ENCODE measurements at places on chromosomes 11 and 22. TPM values are rescaled to one million over a fixed set of nuclear protein-coding genes. Genes with fewer than 3 reads are reported as not detected.

GRCh38 chr11:8706673-8707432 is 24.3 kb downstream of the RPL27A start:
- DNase-seq, result no peak

- DNase-seq, result no peak
Measured at GRCh38 chr22:38467904-38468442, at the start of gene KDELR3. Gene KDELR3, plus strand, starts transcription at chr22:38468096. Its CDS starts 138 bp downstream, at chr22:38468234.

- no peak for DNase-seq
Measured at GRCh38 chr22:46518038-46518437, 19.4 kb downstream of the CELSR1 start.

GRCh38 chr22:22882033-22882717 is 5.4 kb upstream of the IGLL5 start:
- DNase-seq, result no peak

- no peak for DNase-seq
Measured at GRCh38 chr22:33415401-33415800, 357.2 kb upstream of the SYN3 start.

The KCNK7 gene
- 5.7 TPM for total RNA-seq

The PAX6 gene
- total RNA-seq, result not detected

DNA sequence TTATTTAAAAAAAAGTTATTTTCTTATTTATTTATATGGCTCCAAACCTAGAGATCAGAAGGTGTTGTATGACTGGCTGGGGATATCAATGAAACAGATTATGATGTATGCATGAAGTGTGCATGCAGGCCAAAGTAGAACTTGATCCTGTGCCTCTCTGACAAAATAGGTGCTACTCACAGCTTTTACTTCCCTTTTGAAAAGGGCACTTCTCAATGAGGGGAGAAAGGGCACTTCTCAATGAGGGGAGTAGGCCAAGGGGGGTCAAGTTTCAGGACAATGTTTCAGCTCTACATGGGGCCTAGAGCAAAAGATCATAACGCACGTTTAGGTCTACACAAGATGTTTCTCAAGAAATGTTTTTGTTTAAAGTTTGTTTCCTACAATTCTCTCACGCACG is 397.5 kb downstream of the ETS1 start:
- DNase-seq, result no peak

- DNase-seq, result no peak
Measured at GRCh38 chr11:73422886-73423285, 46.7 kb downstream of the RELT start.

DNA sequence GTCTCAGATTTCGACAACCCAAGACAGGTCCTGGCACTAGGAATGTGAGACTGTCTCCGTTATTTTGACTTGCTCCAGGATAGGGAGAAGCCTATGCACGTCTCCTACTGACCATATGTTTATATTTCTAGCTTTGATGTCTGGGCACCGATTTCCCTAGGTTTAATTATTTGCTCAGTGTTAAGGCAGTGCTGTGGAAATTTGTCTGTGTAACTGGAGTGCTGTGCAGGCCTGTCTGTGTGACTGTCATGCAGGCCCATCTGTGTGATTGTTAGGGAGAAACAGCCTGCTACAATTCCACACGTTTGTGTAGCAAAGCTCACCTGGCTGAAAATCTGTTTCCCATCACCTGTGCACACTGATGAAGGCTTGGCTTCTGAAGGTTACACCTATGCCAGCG is 29.6 kb upstream of the HSPA8 start:
- no peak for DNase-seq

- no peak for DNase-seq
Measured at GRCh38 chr11:75775056-75775455, 6.5 kb downstream of the DGAT2 start.

DNA sequence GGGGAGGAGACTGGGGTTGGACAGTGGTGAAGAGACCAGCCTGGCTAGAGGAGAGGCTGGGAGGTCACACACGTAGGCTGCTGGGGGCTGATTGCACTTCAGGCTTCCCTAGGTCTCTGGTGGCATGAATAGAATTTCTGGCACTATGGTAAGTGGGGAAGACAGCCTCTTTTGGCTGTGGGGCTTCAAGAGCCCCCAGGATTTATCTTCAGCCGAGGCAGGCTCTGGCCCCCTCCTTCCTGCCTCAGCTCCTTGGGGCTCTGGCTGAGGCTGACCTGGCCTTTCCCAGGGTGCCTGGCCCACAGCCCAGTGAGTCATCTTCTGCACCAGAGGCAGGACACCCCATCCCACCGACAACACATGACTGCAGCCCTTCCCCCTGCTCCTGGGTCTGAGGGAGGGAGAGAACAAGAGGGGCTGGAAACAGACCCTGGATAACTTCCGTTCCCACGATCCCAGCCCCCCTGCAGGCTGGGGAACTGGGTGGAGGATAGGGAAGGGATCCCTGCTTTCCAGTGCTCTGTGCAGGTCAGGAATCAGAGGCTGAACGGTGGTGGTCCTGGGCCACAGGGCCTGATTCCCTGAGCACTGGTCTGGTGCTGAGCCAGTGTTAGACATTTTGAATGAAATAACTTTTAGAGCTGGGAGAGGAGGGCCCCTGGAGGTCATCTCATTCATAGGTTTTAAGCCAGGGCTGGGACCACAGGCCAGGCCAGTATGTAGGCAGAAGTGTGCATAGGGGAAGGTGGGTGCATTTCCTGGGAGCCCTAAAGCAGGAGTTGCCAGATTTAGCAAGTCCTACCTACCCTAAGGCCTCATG is 26.5 kb downstream of the ARHGEF17 start:
- no peak for DNase-seq

GRCh38 chr11:3914805-3915204 is 59.3 kb downstream of the STIM1 start:
- no peak for DNase-seq

GRCh38 chr11:20197881-20198280 is 37.6 kb upstream of the DBX1 start:
- DNase-seq, result no peak

DNA sequence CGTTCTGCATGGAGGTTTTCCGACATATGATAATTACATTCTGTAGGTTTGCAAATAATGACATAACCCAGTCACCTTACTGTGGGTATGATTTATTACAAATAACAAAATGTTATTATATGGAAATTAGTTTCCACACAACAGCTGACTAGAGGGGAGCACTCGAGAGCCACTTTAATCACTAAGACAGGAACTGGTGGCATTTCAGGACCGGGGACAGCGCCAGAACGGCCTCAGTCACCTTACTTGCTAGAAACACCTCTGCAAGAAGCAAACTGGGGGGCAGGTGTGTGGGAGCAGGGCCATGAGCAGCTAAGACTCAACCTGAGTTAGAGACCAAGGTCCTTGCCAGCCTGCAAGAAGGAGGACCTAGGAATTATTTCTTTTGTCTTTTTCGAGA is 199.9 kb downstream of the DSCAML1 start:
- peak; percentile 17 for DNase-seq

GRCh38 chr11:111941963-111942362 is 4.8 kb downstream of the DIXDC1 start:
- DNase-seq, result no peak

The PHLDA2 gene
- total RNA-seq, result 0.96 TPM

GRCh38 chr11:128200467-128200866 is 386.9 kb downstream of the ETS1 start:
- no peak for DNase-seq

- no peak for DNase-seq
Measured at GRCh38 chr22:47042116-47042825, 279.8 kb downstream of the TBC1D22A start.

- DNase-seq, result no peak
Measured at GRCh38 chr11:115263799-115264656, 240.2 kb downstream of the CADM1 start.

The SFI1 gene
- 189 TPM for total RNA-seq

- DNase-seq, result no peak
Measured at GRCh38 chr22:47020166-47020565, 257.7 kb downstream of the TBC1D22A start.

The MAJIN gene
- total RNA-seq, result not detected

DNA sequence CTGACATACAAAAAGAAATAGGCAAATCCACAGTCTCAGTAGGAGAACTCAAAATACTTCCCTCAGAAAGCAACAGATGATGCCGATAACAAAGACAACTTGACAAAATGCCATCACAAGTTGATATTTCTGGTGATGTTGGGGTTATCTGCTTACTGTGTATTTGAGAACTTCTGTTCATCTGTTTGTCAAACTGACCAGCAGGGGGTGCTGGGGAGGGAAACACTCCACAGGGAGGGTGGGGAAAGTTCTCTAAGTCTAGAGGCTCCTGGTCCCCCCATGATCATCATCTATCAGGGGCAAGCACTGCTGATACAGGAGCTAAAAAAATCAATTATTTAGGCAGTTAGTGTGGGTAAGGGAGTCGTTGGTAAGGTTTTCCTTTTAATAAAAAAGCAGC is 19.2 kb downstream of the GLYATL1 start:
- peak; percentile 6 for DNase-seq

DNA sequence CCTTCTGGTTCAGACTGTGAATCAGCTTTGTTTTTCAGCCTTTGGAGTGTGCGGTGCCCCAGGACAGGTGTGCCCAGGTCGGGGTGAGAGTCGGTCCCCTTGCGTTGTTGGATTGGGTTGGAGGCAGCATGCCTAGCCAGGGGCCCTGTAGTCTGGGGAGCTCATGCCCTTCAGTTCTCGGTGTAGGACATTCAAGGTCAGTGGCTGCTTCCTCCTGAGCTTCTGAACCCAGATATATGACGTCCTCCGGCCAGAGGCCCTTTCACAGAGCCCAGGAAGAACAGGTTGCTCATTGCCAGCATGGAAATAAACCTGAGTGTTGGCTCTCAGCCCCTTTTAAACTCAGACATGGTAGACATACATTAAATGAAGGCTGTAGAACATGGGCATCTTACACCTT is 2.7 kb downstream of the CSRP3 start:
- DNase-seq, result no peak

GRCh38 chr11:34546511-34547209 is 33.1 kb upstream of the ELF5 start:
- no peak for DNase-seq

DNA sequence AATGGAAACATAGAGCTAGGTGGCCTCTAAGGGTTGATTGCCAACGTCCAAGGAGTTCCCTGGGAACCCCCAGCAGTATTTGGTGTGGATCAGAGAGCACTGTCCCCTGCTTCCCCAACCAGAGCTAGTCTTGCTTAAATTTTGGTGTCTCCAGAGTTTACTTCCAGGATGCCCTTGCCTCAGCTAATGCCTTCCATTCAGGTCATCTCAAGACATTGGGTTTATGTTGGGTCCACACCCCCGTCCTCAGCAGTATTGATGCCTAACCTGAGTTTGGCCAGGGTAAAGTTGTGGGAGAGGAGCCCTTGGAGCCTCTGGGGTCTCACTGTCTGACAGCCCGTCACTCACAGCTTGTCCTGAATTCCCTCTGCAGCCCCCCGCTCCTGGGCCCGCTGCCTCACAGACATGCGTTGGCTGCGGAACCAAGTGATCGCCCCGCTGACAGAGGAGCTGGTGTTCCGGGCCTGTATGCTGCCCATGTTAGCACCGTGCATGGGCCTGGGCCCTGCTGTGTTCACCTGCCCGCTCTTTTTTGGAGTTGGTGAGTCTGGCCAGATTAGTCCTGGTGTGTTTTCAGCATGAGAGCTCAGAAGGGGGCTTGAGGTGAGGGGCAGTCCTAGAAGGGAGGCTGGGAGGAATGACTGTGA is 1.4 kb downstream of the RCE1 start:
- no peak for DNase-seq

- no peak for DNase-seq
Measured at GRCh38 chr11:69300120-69301060, 6.4 kb downstream of the MYEOV start.

All from T-helper 17 cell (primary cell).